CD8-positive, alpha-beta memory T cell (primary cell): ENCODE measurements at places on chromosomes 16 and 17.
A peak's percentile ranks its signal among the peaks of the same experiment; 100 is the strongest.

GRCh38 chr17:27396045-27396444 is 60.2 kb upstream of the KSR1 start:
- H3K4me3 ChIP-seq, result no peak overlapping the region
- H3K4me1 ChIP-seq, result no peaks in the 10 kb centered on the region
- H3K27me3 ChIP-seq, result no peaks in the 10 kb centered on the region
- no peak for DNase-seq

- no peak for DNase-seq
- H3K4me1 ChIP-seq, result peaks cover 50% of the 10 kb centered on the region
- no peaks in the 10 kb centered on the region for H3K36me3 ChIP-seq
- H3K27ac ChIP-seq, result no peak overlapping the region
These were observed 18.7 kb upstream of the RFFL start for GRCh38 chr17:35082073-35082657.

DNA sequence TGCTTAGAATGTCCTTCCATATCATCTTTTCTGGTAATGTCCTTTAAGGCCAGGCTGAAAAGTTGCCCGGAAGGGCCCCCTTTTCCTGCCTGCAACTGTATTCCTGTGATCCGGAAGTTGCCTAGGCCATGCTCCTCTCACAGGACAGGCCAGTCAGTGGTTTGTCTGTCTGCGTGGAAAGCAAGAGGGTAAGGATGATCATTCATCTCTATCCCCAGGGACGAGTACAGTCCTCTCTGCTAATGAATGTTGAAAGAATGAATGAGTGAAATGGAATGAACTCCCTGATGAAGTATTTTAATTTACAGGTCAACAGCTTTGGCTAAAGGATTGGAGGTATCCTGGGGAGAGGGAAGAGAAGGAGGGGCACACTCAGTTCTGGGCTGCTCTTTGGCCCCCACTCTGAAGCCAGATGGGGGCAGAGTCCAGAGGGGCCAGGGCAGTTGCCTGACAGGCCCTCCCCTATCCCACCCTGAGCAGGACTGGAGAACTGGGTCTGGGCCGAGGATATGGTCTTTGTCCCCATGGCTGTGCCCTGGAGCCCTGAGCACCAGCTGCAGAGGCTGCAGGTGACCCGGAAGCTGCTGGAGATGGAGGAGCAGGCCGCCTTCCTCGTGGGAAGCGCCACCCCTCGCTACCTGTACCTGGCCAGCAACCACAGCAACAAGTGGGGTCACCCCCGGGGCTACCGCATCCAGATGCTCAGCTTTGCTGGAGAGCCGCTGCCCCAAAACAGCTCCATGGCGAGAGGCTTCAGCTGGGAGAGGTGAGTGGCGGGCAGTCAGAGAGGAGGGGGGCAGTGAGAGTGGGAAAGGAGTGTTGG is 3.2 kb downstream of the AOC3 start:
- DNase-seq, result no peak
- H3K4me1 ChIP-seq, result no peaks in the 10 kb centered on the region
- no peaks in the 10 kb centered on the region for H3K27me3 ChIP-seq
- H3K27ac ChIP-seq, result no peak overlapping the region
- H3K36me3 ChIP-seq, result no peaks in the 10 kb centered on the region
- H3K4me3 ChIP-seq, result no peak overlapping the region

GRCh38 chr16:11107780-11108465 is 148.1 kb downstream of the SOCS1 start:
- no peak overlapping the region for H3K4me3 ChIP-seq
- H3K4me1 ChIP-seq, result peaks cover 28% of the 10 kb centered on the region

DNA sequence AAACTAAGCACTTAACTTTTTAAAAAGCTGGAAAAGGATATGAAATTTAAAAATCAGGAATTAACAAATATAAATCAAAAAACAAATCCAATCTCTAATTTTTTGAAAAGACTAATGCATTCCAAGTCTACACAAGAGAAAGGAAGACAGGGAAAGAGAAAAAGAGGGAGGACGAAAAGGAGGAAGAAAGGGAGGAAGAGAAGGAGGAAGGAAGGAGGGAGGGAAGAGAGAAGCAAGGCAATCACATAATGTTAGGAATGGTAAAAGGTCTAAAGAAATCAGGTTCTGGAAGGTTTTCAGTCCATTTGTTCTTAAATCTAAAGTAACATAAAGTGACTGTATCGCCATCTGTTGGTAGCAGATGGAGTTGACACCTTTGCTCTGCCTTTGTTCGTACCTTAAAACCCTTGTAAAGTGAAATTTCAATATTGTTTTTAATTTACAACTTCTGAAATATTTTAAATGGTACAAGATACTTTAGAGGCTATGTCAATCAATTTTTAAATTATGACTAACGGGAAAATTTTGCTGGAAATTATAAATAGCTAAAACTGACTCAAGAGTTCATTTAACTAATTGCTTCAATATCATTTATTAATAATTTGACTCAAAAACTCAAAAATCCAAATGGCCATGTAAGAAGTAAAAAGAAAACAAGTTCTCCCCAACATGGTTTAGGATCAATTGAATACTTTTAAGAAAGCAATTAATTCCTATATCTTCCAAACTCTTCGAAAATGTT is 20.4 kb upstream of the CDYL2 start:
- no peaks in the 10 kb centered on the region for H3K36me3 ChIP-seq
- no peaks in the 10 kb centered on the region for H3K27me3 ChIP-seq
- no peaks in the 10 kb centered on the region for H3K4me1 ChIP-seq
- DNase-seq, result peak; percentile 6

DNA sequence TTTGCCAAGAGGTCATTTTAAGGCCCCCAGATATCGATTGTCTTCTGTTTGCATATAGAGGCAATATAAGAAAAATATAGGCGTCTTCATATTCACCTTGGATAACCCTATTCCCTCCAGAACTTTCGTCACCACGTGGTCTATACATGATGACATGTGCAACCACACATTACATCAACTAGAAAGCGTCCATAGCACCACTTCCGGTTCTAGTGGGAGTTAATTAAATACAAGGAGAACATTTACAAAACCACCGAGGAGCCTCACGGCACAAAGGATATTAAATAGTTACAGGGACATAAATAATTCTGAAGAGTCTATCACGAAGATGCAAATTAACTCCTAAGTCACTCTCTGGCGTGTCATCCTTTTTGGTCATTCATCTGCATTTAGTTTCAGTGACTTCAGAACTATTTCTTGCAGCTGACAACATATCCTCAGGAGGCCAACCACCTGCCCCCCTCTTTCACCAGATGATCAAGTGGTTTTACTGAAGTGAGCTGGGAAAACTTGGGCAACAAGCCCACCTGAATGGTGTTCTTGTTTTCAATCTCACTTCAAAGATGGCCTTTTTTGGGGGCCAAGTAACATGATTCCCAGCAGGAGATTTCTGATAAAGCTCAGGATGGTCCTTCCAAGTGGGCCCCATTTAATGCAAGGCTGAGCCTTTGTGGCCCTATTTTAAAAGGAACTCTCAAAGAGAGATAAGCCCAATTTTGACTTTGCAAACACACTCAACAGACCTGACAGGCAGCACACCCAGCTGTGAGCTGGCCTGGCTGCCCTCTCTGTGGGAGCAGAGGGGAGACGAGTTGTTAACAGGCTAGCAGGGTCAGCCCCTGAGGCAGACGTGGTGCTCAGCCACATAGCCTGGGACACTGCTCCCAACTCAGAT is 15.3 kb downstream of the CMTM3 start:
- H3K27me3 ChIP-seq, result no peaks in the 10 kb centered on the region
- no peaks in the 10 kb centered on the region for H3K36me3 ChIP-seq
- DNase-seq, result no peak
- no peaks in the 10 kb centered on the region for H3K4me1 ChIP-seq

DNA sequence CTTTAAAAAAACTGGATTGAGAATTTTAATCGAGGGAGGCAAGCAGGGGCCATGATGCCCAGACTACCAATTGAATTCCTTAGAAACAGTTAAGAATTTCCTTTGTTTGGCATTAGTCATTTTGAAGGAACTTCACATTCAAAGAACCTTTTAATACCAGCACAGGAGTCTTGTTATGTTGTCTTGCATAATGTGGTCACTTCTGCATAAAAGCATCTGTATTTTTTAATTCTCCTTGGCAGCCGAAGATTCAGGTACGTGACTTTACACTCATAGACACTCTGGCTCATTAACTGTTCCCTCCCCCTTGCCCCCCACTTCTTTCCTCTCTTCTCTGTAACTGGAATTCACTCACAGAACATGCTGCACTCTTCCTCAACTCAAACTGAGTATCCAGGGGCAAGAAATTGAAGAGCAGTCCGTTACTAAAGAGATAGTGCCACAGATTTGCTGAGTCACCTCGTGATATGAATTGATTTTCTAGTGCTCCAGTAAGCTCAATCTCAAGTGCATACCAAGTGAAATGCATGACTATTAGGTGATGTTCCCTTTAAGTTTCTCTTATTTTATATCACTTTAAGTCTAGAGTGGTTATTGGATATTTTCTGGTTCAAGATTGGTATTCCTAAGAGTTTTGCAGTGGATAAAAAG is 572.2 kb upstream of the SOX9 start:
- DNase-seq, result no peak
- H3K36me3 ChIP-seq, result no peaks in the 10 kb centered on the region
- no peaks in the 10 kb centered on the region for H3K27me3 ChIP-seq
- no peak overlapping the region for H3K4me3 ChIP-seq
- H3K4me1 ChIP-seq, result no peaks in the 10 kb centered on the region
- H3K27ac ChIP-seq, result no peak overlapping the region
